Adipose tissue (tissue), 3 donors: ENCODE measurements at places on chromosomes 16 and 17. TPM values are rescaled to one million over a fixed set of nuclear protein-coding genes. Genes with fewer than 3 reads are reported as not detected.

Gene KCNJ16
- polyA plus RNA-seq, result 13.7 TPM

Gene ATP2C2
- polyA plus RNA-seq, result 0.15 TPM

Gene FOXO3B
- polyA plus RNA-seq, result 0.86 TPM

Gene ADAP2
- 17.8 TPM for polyA plus RNA-seq

Gene PRR29
- polyA plus RNA-seq, result 1.1 TPM

Gene SPNS3
- polyA plus RNA-seq, result 0.16 TPM

Gene ITGA3
- 19.1 TPM for polyA plus RNA-seq

Gene TMEM235
- polyA plus RNA-seq, result 0.06 TPM

Gene SLC35G6
- not detected for polyA plus RNA-seq

Gene SMPD3
- 1.9 TPM for polyA plus RNA-seq

Gene BAHCC1
- polyA plus RNA-seq, result 14.4 TPM

Gene ABCA8
- 3.7 TPM for polyA plus RNA-seq

Gene TOM1L1
- 30.7 TPM for polyA plus RNA-seq

Gene HOXB9
- 0.15 TPM for polyA plus RNA-seq
